Activated naive CD8-positive, alpha-beta T cell treated with anti-CD3 and anti-CD28 coated beads, Interleukin-2, amount 10 ng/mL, durations not matched to agents 7 days and 5 days (primary cell): ENCODE measurements at places on chromosomes 7 and 10. TPM values are rescaled to one million over a fixed set of nuclear protein-coding genes. Genes with fewer than 3 reads are reported as not detected.

DNA sequence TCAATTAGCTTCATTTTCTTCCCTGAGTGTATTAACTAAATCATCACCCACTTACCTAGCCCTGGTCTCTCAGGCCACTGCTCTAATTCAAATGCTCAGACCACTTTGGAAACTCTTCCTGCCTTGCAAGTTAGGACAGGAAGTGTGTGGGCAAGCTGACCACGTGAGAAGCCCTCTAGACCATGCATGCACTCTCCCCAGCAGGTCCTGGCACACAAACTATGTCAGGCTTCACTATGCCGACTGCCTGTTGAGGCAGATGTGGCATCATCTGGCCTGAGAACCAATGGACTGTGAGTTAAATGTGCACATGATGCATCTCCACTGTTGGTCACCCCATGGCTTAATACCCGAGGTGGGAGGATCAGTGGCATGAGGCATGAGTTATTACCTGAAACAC lies 439.6 kb downstream of the GRID1 start:
- no peak overlapping the region for H3K27ac ChIP-seq
- H3K36me3 ChIP-seq, result no peaks in the 10 kb centered on the region
- peaks cover 3% of the 10 kb centered on the region for H3K4me1 ChIP-seq
- no peak overlapping the region for H3K4me3 ChIP-seq
- DNase-seq, result no peak
- no peaks in the 10 kb centered on the region for H3K27me3 ChIP-seq

- H3K27me3 ChIP-seq, result peaks cover 2% of the 10 kb centered on the region
- H3K27ac ChIP-seq, result no peak overlapping the region
- no peak overlapping the region for H3K4me3 ChIP-seq
- H3K36me3 ChIP-seq, result peaks cover 3% of the 10 kb centered on the region
These were observed 93.6 kb downstream of the CTNNA3 start for GRCh38 chr10:67602268-67602950.

DNA sequence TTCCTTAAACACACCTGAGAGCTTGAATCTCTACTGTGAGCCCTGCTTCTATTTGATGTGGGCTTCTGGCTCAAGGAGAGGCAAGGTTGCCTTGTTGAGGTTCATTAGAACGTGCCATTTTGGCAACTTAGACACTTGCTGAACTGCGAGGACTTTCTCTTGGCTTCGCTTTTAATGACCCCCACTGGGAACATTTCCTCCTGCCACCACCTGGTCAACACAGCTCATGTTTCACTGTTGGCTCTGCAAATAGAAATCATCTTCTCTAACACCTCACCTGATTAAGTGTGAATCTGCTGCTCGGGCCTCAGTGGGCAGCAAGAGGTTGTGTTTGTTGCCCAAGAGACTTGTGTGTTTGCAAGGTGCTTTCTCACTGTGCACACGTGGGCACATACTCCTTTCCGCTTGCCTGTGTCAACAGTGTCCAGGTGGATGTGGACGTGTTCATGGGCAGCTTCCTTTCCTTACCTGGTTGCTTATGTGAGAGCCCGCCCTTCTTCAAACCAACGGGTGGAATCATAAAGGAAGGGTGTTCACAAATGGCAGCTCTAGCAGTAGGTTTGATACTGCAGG lies 147.0 kb downstream of the NRP1 start:
- no peak overlapping the region for H3K4me3 ChIP-seq
- H3K27me3 ChIP-seq, result peaks cover 3% of the 10 kb centered on the region
- H3K36me3 ChIP-seq, result no peaks in the 10 kb centered on the region

GRCh38 chr10:62462461-62462860 lies 88.3 kb downstream of the ZNF365 start:
- no peak overlapping the region for H3K4me3 ChIP-seq
- H3K27me3 ChIP-seq, result no peaks in the 10 kb centered on the region
- peaks cover 6% of the 10 kb centered on the region for H3K4me1 ChIP-seq
- H3K36me3 ChIP-seq, result no peaks in the 10 kb centered on the region
- no peak for DNase-seq

- H3K4me1 ChIP-seq, result no peaks in the 10 kb centered on the region
- H3K27ac ChIP-seq, result no peak overlapping the region
- DNase-seq, result no peak
- H3K36me3 ChIP-seq, result no peaks in the 10 kb centered on the region
- no peak overlapping the region for H3K4me3 ChIP-seq
- H3K27me3 ChIP-seq, result no peaks in the 10 kb centered on the region
These were observed 92.5 kb downstream of the POU6F2 start for GRCh38 chr7:39069896-39070881.

GRCh38 chr7:153642989-153643388 lies 409.2 kb upstream of the DPP6 start:
- no peaks in the 10 kb centered on the region for H3K27me3 ChIP-seq
- H3K4me1 ChIP-seq, result no peaks in the 10 kb centered on the region
- H3K27ac ChIP-seq, result no peak overlapping the region
- H3K4me3 ChIP-seq, result no peak overlapping the region

- H3K4me3 ChIP-seq, result no peak overlapping the region
- no peak for DNase-seq
- no peaks in the 10 kb centered on the region for H3K27me3 ChIP-seq
- H3K36me3 ChIP-seq, result no peaks in the 10 kb centered on the region
These were observed 189.0 kb upstream of the SH2B2 start for GRCh38 chr7:102097601-102098161.

GRCh38 chr10:31705136-31705535 lies 223.5 kb downstream of the ARHGAP12 start:
- peaks cover 15% of the 10 kb centered on the region for H3K4me1 ChIP-seq
- no peak overlapping the region for H3K27ac ChIP-seq
- DNase-seq, result no peak
- no peak overlapping the region for H3K4me3 ChIP-seq
- H3K36me3 ChIP-seq, result peaks cover 7% of the 10 kb centered on the region
- no peaks in the 10 kb centered on the region for H3K27me3 ChIP-seq

- H3K27ac ChIP-seq, result no peak overlapping the region
- no peak overlapping the region for H3K4me3 ChIP-seq
- H3K27me3 ChIP-seq, result no peaks in the 10 kb centered on the region
- no peak for DNase-seq
These were observed 668.2 kb upstream of the IGFBP3 start for GRCh38 chr7:46589286-46589685.

- peak; percentile 51 for DNase-seq
- no peak overlapping the region for H3K27ac ChIP-seq
- H3K36me3 ChIP-seq, result no peaks in the 10 kb centered on the region
- H3K4me3 ChIP-seq, result no peak overlapping the region
These were observed 17.0 kb upstream of the NODAL start for GRCh38 chr10:70458329-70459060.

- no peak for DNase-seq
- H3K4me1 ChIP-seq, result peaks cover 3% of the 10 kb centered on the region
- no peak overlapping the region for H3K27ac ChIP-seq
- H3K4me3 ChIP-seq, result no peak overlapping the region
These were observed 62.1 kb downstream of the ABCC2 start for GRCh38 chr10:99844433-99844955.

DNA sequence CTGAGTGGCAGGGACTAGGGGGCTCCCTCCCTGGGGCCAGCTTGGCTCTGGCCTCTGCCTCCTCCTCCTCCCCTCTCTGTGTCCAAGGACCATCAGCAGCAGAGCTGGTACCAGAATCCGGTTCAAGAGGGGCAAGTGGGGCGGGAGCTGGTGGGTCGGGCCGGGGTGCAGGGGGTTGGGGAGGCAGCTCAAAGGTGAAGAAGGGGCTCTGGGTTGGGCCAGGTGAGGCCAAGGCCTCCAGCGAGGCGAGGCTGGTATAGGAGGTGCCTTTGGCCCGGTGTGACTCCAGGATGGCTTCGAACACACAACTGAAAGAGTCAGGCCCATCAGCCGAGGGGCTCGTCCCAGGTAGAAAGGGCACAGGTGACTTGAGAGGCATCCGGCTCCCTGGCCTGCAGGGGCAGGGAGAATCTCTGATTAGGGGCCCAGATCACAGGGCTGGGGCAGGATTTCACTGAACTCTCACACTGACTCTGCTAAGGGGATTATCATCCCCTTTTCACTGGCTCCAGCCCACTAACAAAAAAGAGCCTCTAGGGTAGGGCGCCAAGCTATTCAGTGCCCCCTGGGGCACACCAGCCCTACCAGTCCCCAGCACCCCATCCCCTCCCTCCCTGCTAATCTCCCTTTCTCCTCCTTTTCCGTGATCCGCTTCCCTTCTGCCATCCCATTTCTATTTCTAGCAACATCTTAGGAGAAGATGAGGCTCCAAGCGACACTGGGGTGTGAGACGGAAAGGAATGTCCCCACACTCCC lies 4.6 kb downstream of the PSD start:
- H3K27me3 ChIP-seq, result peaks cover 50% of the 10 kb centered on the region
- H3K4me3 ChIP-seq, result no peak overlapping the region
- DNase-seq, result no peak
- peaks cover 18% of the 10 kb centered on the region for H3K4me1 ChIP-seq
- no peak overlapping the region for H3K27ac ChIP-seq

- peak; percentile 57 for DNase-seq
- H3K36me3 ChIP-seq, result no peaks in the 10 kb centered on the region
- peak overlapping the region; percentile 70 for H3K27ac ChIP-seq
- peaks cover 26% of the 10 kb centered on the region for H3K4me1 ChIP-seq
- H3K4me3 ChIP-seq, result peak overlapping the region; percentile 88
These were observed 3.1 kb downstream of the PCOLCE start for GRCh38 chr7:100604976-100605911.

- no peaks in the 10 kb centered on the region for H3K27me3 ChIP-seq
- H3K4me3 ChIP-seq, result no peak overlapping the region
- H3K27ac ChIP-seq, result no peak overlapping the region
- H3K36me3 ChIP-seq, result peaks cover 25% of the 10 kb centered on the region
These were observed 9.9 kb downstream of the SAMD8 start for GRCh38 chr10:75121322-75121721.

DNA sequence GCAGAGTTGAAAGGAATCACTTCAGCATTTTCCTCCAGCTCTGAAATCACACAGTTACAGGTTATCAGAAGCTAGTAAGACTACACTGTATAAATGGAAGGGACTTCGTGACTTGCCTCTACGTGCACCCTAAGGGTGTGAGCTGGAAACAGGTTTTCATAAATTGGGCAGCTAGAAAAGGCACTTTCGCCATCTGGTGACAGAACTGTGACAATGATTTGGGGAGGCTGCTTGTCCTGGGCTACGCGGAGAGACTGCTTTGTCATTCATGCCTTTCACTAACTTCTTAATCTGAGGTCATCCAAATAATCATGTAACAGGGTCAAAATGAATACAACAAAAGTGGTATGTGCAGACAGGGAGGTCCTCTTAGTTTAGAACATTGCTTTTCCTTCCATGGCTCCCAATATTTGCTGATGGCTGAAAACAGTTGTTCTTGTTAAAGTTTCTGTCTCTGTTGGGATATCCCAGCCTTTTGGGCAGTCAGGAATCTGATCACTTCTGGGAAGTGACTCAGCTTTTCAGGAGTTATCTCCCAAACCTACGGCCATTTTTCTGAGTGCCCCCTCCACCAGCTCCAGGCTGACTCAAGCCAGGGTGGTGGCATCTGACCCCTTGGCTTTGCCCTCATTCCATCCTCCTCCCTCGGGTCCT lies 17.8 kb downstream of the VWC2 start:
- peaks cover 2% of the 10 kb centered on the region for H3K27me3 ChIP-seq
- no peaks in the 10 kb centered on the region for H3K4me1 ChIP-seq
- DNase-seq, result no peak

GRCh38 chr7:152513861-152514770 lies 78.3 kb upstream of the KMT2C start:
- DNase-seq, result no peak
- H3K4me1 ChIP-seq, result peaks cover 4% of the 10 kb centered on the region
- no peak overlapping the region for H3K27ac ChIP-seq
- no peaks in the 10 kb centered on the region for H3K36me3 ChIP-seq

- no peak overlapping the region for H3K27ac ChIP-seq
- H3K4me1 ChIP-seq, result peaks cover 11% of the 10 kb centered on the region
- no peak overlapping the region for H3K4me3 ChIP-seq
- no peak for DNase-seq
These were observed 75.6 kb downstream of the SNX10 start for GRCh38 chr7:26367219-26367711.

GRCh38 chr7:147771344-147771743 lies 819.2 kb upstream of the C7orf33 start:
- peaks cover 1% of the 10 kb centered on the region for H3K4me1 ChIP-seq
- no peak overlapping the region for H3K4me3 ChIP-seq
- DNase-seq, result no peak
- H3K27me3 ChIP-seq, result no peaks in the 10 kb centered on the region

- no peak overlapping the region for H3K4me3 ChIP-seq
- H3K36me3 ChIP-seq, result no peaks in the 10 kb centered on the region
- H3K27me3 ChIP-seq, result no peaks in the 10 kb centered on the region
- H3K27ac ChIP-seq, result no peak overlapping the region
- DNase-seq, result no peak
These were observed 481.4 kb downstream of the TYW1 start for GRCh38 chr7:67478066-67478465.

DNA sequence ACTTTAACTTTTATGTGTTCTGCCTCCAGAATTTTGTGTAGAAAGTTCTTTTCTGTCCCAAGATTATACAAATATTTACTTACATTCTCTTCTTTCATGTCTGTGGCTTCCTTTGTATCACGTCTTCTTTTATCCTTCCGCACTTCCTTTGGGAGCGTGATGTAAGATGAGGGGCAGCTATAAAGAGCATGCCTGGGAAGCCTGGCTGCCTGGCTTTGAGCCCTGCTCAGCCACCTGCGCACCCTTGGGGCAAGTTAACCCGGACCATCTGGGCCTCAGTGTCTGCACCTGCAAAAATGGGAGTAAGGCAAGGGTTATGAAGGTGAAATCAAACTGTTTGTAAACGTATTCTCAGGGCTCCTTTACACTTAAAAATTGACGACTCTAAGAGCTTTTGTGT lies 25.2 kb downstream of the PALD1 start:
- peaks cover 2% of the 10 kb centered on the region for H3K36me3 ChIP-seq
- no peaks in the 10 kb centered on the region for H3K27me3 ChIP-seq
- peaks cover 12% of the 10 kb centered on the region for H3K4me1 ChIP-seq
- no peak for DNase-seq
- H3K4me3 ChIP-seq, result no peak overlapping the region
- H3K27ac ChIP-seq, result no peak overlapping the region

DNA sequence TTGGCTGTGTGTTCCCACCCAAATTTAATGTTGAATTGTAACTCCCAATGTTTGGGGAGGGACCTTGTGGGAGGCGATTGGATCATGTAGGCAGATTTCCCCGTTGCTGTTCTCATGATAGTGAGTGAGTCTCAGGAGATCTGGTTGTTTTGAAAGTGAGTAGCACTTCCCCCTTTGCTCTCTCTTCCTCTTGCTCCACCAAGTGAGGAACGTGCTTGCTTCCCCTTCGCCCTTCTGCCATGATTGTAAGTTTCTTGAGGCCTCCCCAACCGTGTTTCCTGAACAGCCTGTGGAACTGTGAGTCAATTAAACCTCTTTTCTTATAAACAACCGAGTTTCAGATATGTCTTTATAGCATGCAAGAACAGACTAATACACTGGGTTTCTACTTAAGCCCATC lies 176.3 kb downstream of the CDK14 start:
- H3K27me3 ChIP-seq, result no peaks in the 10 kb centered on the region
- no peaks in the 10 kb centered on the region for H3K4me1 ChIP-seq
- H3K36me3 ChIP-seq, result no peaks in the 10 kb centered on the region
- H3K4me3 ChIP-seq, result no peak overlapping the region
- no peak for DNase-seq

SPDYE9 gene
- not detected for total RNA-seq

ITIH5 gene
- not detected for total RNA-seq

DMTF1 gene
- total RNA-seq, result 131 TPM

TAF6 gene
- total RNA-seq, result 65.9 TPM

SPDYE17 gene
- total RNA-seq, result not detected

RBP3 gene
- not detected for total RNA-seq

POT1 gene
- total RNA-seq, result 39.1 TPM

CCNJ gene
- total RNA-seq, result 5.6 TPM

BTBD16 gene
- not detected for total RNA-seq

SPACDR gene
- total RNA-seq, result 5.9 TPM

TAS2R4 gene
- 1.9 TPM for total RNA-seq

PON3 gene
- total RNA-seq, result not detected

LIPK gene
- total RNA-seq, result not detected

FZD8 gene
- 0.42 TPM for total RNA-seq
